HFFc6 (cell line): ENCODE measurements at places on chromosomes 3 and 15.

DNA sequence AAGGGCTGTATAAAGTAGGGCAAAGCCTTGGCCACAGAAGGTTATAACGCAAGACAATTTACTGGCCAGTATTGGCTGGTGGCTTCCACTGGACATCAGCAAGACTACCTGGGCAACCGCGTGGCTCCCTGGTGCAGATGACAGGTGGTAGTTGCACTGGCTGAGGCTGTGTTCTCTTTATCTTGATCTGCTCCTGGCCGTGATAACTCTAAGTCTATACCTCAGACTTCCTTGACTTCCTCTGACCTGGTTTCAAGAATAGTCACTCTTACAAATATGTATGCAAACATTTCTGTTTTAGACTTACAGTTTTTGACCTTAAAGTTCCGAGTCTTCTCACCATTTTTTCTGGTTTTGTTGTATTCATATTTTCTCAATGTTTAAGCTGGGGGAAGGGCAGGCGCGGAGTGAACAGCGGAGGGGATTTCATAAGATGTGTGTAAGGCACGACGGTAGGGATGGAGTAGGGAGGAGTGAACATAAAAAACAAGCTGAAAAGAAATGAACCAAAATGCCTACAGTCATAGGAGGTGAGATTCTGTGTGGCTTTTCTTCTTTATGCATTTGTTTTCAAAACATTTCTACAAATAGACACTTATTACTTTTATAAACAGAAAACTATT lies 15.2 kb upstream of the TMEM212 start:
- no peak for DNase-seq
- peaks cover 54% of the 10 kb centered on the region for H3K4me1 ChIP-seq
- H3K27me3 ChIP-seq, result no peaks in the 10 kb centered on the region; the same call in 1 of the 2 replicates
- no peak overlapping the region for H3K27ac ChIP-seq
- no peaks in the 10 kb centered on the region for H3K36me3 ChIP-seq
- H3K4me3 ChIP-seq, result no peak overlapping the region

- H3K27ac ChIP-seq, result no peak overlapping the region
- H3K4me3 ChIP-seq, result no peak overlapping the region
- H3K27me3 ChIP-seq, result peaks cover 8% of the 10 kb centered on the region
- peaks cover 11% of the 10 kb centered on the region for H3K4me1 ChIP-seq
Measured at GRCh38 chr3:115768661-115769060, 145.4 kb downstream of the GAP43 start.

DNA sequence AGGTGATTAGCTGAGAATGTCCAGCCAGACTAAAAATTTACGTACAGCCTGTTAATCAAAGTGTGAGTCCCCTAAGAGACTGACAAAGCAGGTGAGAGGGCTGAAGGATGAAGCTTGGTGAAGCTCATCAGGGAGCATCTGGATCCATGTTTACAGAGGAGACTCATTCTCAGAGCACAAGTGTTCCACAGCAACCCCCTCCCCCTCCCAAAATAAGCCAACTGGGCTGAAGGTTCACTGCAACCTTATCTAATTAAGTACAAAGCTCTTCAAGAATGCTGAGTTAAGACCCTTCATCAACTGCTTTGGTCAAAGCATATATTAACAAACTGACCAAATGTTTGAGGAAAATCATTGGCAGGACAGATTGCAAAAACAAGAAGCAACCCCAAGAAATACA lies 262.6 kb upstream of the ZNF385D start:
- H3K36me3 ChIP-seq, result no peaks in the 10 kb centered on the region
- H3K4me3 ChIP-seq, result no peak overlapping the region
- H3K4me1 ChIP-seq, result no peaks in the 10 kb centered on the region
- DNase-seq, result no peak
- no peaks in the 10 kb centered on the region for H3K27me3 ChIP-seq

- H3K27ac ChIP-seq, result no peak overlapping the region
- H3K4me1 ChIP-seq, result peaks cover 7% of the 10 kb centered on the region
- H3K27me3 ChIP-seq, result no peaks in the 10 kb centered on the region
- no peak for DNase-seq
- H3K36me3 ChIP-seq, result peaks cover 28% of the 10 kb centered on the region
- no peak overlapping the region for H3K4me3 ChIP-seq
Measured at GRCh38 chr3:49294343-49294742, 17.3 kb upstream of the C3orf62 start.
